Panc1 (cell line): ENCODE measurements at places on chromosomes 13 and 19.

DNA sequence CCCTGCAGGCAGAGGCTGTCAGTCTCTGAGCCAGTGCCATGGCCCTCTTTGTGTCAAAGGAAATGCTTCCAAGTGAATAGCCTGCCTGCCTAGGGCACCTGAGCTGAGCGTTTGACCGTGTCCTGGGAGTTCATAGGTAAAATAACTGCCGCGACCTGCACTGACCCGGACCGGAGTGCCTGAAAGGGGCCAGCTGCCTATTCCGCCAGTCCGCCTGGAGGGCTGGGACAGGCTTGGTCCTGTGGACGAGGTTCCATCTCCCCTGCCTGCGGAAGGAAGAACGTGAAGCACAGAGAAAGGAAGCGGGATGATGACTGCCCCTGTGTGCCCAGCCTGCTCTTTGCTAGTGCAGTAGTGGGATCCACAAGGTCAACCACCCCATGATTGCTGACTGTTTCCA is 17.5 kb upstream of the ZNF492 start:
- no peak for DNase-seq

DNA sequence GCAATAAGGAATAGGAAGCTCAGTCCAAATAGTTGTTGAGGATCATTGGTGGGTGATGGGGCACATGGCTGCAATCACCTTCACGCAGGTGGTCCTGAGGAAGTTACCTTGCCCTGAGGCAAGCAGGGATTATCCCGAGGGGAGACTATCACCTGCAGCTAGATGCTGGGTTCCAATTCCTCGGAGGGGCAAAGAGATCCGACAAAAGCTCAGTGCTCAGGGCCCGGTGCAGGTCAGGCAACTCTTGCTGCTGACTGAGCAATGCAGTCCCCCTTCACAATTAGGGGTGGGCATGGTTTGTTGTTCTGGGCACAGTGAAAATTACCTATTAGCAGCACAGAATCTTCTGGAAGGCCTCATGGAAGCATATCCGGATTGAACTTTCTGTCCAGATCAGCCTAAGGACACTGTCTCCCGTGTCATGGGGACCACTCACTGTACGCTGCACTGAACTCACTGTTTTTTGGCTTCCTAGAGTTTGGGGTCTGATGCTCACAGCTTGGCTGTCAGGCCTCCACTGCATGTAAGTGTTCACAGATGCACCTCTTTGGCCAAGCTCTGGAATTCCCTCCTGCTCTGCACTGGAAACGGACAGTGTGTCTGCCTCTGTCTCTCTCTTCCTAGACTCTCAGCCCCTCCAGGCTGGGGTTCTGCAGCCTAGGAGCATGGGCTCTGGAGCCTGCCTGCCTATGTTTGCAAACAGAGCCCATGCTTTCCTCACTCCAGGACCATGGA is 372.7 kb downstream of the ZNF536 start:
- DNase-seq = no peak

DNA sequence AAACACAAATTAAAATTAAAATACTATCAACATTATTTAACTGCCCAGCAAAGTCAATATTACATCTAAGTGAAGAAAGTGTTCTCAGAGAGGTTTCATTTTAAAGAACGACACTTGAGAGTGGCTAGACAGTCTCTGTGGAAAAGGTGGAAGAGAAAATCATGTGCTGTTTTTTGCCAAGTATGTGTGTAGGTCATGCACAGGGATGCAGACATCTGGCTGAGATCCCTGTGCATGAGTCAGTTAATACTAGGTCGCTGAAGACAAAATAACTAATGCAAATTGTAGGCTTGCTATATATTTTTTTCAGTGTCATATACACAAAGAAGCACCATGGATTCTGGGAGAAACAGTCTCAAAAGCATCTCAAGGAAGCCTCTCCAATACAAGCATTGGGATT is 44.3 kb upstream of the ENOX1 start:
- no peak for DNase-seq

- DNase-seq = no peak
These were observed 754 bp upstream of the SIX5 start for GRCh38 chr19:45769821-45770191.

GRCh38 chr19:48873476-48874302 is 1.5 kb downstream of the PPP1R15A start:
- no peak for DNase-seq

GRCh38 chr19:53892981-53893325 is 11.0 kb downstream of the PRKCG start:
- DNase-seq = no peak

DNA sequence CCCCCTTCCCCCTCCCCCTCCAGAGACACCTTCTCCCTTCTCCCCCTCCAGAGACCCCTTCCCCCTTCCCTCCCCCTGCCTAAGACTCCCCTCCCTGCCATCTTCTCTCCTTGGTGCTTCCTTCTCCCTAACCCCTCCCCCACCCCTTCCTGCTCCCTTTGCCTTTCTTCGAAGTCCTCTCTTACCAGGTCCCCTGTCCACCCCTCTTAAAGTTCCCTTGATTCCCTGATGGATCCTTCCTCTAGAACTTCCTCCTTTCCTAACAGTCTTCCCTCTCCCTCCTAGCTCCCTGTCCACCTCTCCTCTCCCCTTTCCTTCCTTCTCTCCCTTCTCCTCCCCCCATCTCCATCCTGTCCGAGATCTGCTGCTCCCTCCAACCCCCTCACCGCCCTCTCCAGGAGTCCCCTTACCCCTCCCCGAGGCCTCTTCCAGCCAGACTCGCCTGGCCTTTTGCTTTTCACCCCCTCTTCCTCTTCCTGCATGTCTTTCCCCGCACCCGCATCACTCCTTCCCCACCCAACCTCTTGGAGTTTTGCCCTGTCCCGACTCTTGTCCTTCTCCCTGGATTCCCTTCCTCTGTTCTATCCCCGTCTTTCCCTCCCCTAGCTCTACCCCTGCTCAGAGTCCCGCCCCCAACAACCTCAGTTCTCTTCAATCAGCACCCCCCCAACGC is 3.1 kb downstream of the TNFSF9 start:
- no peak for DNase-seq

GRCh38 chr13:27926644-27927434 is 7.0 kb downstream of the PDX1 start:
- DNase-seq = no peak
